Glutamatergic neuron (in vitro differentiated cells): ENCODE measurements at places on chromosomes 12 and 14.

DNA sequence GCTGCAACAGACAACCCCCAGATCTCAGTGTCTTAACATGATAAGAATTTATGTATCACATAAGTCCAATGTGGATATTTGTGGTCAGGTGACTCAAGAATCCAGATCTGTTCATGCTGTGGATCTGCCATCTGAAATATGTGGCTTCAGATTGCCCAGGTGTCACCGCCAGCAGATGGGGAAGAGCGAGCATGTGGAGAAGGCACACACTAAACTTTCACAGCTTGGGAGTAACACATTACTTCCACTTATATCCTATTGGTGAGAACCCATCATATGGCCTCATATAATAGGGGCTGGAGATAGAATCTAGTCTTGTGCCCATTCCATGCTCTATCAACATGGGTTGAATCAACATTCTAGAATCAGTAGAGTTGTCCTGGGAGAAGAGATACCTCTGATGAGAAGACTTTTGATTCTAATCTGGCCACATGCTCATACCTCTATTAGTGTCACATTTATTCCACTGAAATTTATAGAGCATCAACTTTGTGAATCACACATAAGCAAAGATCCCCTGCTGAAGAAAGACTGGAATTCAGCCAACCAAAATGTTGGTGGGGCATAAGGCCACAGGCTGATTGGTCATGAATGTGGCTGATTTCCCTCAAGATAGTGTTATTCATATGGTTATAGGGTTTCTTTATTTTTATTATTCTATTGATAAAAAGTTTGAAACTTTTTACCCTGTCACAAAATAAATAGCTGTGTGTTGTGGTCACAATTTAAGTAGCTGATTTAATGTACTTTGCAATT, 6.0 kb upstream of the CALCOCO1 start:
- no peak for DNase-seq

GRCh38 chr12:109915171-109916040, 15.3 kb downstream of the TCHP start:
- DNase-seq = no peak

GRCh38 chr14:105092171-105093037, 27.2 kb upstream of the GPR132 start:
- DNase-seq = no peak

DNA sequence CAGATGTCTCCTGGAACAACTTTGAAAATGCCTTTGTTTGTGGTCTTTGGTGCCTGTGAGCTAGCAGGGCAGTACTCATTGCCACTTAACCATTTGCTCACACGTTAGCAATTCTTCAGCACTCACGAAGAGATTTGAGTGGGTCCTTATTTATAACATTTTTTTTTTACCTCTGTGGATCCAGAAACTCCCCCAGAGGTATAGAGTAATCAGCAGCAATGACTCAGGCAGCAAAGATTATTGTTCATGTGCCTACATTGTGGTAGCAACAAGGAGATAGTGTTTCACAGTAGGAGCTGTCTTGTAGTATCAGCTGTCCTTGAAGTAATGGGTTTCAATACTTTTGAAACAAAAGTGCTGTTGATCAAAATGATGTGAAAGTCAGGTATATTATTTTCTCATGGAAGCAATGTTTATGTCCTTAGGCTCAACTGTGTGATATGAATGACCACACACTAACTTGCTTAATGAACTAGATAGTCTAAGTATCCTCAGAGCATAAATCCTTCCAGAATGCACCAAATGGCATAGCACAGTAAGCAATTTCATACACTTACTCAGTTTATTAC, 304.1 kb downstream of the EGLN3 start:
- no peak for DNase-seq

DNA sequence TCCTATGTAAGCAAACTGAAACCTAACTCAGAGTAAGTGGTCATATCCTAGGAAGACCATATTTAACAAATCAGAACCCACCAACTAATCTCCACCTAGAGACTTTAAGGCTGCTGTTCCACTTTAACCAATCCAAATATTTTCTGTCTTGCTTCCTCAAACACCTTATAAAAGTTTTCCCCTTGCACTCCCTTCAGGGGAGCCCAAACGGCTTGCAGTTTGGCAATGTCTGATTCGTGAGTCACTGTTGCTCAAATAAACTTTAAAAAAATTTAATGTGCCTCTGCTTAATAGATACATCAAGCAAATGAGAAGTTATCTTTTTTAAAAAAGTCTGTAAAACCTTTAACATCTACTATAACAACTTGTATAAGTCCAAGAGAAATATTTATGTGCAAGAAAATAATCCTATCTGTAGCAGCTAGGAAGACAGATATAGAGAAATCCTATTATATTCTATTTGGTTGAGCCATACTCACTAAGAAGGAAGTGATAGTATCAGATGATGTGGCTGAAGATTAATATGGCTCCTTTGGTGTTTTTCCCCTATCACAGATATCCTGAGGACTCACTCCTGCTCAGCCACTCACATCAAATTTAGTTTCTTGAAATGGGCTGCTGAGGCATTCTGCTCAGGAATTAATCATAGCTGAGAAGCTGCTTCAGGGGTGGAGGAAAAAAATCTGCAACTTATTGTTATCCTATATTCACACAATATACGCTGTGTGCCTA, 65.1 kb upstream of the DUSP6 start:
- DNase-seq = no peak

DNA sequence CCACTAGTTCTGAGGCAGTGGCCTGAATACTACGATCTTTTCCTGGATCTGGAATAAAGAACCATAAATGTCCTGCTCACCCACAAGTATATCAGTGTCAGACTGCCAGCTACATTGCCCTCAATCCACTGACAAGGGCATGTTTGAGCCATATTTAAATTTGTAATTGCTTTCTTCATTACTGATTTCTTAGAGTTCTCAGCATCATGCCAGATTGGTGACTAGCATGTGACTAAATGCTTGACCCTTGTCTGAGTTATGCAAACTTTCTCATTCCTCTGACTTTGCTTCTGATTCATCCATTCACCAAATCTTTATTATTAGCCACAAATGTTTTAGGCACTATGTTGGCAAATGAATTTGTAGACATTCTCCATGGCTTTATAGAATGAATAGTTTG, 143.6 kb upstream of the SLC16A7 start:
- DNase-seq = no peak

DNA sequence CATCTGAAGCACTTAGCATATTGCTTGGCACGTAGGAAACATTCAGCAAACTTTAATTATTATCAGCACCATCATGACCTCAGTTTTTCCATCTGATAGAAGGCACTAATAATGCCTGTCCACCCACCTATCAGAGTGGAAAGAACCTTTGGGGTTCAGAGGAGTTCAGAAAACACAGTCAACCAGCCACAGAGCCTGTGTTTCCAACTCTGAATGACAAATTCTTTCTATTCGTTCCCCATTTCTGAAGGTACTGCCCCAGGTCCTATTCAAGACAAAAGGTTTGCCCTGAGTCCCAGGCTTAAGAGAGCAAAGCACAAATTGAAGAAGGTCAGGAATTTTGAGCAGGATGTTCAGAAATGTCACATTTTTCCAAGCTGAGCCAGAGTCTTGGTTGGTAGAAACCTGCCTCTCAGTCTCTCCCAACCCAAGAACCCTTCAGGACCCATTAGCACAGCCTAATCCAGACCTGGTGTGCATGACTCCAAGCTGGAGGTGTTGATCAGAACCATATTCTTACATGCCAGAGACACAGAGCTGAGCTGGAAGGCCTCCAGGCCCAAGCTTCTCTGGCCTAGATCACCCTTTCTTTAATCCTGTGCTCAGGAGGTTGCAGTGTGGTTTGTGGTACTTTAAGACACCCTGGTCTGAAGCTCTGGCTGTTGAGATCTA, 114.4 kb downstream of the TBX5 start:
- no peak for DNase-seq

DNA sequence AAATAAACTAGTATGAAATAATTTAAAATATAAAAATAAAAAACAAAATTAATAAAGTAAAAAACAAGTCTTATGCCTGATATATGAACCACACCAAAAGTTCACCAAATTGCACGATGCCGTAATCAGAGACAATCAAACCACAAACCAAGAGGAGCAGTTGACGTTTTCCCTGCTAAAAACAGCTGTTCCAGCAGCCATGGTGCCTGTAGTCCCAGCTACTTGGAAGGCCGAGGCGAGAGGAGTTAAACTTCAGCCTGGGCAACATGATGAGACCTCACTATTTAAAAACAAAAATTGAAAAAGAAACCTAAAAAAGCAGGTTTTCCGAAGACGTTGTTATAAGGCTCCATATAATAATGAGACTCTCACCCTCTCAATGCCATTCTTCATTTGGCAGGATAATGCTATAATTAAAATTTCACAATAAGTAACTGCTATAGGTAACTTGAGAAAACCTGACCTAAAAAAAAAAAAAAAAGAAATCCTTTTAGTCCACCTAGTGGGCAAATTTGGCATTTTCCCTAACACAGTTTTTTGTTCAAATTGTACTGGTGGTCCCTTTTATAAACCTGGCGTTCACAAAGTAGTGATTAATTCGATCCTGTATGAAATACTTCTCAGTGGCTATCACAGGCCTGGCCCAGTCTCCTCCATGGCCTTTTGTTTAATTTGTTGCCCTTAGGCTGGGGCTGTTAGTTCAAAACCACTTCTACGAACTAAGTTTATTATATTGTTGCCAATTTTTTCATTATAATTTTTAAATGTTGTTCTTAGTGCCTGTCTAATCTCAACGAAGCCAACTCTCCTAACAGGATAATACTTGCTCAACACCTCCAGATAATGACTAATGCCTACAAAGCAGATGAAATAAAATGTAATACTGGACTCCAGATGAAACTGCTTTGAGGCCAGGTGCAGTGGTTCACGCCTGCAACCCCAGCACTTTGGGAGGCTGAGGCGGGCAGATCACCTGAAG, 62.1 kb downstream of the TNFAIP2 start:
- no peak for DNase-seq

- DNase-seq = no peak
These were observed 42.3 kb downstream of the DAD1 start for GRCh38 chr14:22546722-22547071.

DNA sequence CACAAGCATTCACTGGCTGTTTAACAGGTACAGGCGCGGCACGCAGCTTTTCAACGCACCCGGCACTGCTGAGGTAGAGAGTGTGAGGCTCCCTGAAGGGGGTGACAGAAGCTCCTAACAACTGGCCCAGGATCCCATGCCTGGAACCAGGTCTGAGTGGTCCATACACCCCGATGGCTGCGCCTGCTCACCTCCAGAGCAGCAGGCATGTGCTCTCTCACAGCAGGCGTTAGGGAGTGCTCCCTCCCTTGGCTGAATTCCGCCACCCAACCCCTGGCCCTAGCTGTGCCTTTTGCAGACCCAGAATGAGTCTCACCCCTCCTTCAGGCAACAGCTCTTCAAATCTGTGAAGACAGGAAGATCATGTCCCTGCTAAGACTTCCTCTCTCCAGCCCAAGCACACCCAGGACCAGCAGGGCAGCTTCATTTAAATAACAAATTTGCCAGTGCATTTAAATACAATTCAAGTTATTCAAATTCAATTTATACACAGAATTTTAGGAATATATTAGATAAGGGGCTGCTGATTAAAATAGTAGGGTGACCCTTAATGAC, 86.0 kb downstream of the SETD3 start:
- no peak for DNase-seq
